Fibroblast of the conjunctiva (primary cell): ENCODE measurements at places on chromosomes 7 and 10.

- DNase-seq: no peak
Measured at GRCh38 chr10:117463545-117463920, 79.0 kb upstream of the EMX2 start.

DNA sequence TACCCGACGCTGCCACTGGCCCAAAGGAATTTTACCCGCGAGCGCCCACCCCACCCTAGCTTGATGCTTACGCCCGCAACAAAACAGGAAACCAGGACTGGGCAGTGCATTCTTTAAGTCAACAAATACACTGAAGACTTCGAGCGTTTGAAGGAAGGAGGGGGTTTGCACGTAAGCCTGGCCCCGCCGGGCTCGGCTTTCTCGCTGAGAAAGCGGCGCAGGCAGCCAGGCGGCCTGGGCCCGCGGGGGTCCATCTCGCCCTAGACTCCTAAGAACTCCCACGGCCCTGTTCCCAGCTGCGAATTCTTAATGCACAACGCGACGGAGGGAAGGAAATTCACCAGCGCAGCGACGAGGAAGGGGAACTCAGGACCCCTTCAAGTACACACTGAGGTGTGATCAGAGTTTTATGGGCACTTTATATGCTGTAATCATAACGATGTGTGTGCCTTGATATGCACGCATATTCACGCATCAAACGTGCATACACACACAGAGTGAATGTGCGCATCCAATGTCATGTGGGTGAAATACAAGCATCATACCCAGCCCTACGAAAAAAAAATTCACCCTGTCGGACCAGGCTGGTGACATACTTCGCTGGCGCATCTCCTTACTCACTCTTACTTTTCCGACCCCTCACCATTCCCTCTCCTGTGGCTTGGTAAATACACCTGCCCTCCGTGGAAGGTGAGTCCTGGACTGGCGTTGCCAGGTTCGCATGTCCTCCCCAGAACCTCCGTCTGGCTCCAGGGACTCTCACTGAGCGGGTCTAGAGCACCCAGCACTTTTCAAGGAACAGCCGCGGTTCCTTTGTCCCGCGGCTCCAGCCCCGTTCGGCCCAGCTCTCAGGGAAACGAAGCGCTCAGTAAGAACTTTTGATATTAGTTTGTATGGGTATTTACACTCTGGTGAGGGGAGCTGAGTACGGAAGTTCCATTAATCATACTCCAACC is 5.7 kb upstream of the HOXA13 start:
- DNase-seq: no peak

GRCh38 chr7:22871661-22872060 is 49.0 kb upstream of the TOMM7 start:
- no peak for DNase-seq

DNA sequence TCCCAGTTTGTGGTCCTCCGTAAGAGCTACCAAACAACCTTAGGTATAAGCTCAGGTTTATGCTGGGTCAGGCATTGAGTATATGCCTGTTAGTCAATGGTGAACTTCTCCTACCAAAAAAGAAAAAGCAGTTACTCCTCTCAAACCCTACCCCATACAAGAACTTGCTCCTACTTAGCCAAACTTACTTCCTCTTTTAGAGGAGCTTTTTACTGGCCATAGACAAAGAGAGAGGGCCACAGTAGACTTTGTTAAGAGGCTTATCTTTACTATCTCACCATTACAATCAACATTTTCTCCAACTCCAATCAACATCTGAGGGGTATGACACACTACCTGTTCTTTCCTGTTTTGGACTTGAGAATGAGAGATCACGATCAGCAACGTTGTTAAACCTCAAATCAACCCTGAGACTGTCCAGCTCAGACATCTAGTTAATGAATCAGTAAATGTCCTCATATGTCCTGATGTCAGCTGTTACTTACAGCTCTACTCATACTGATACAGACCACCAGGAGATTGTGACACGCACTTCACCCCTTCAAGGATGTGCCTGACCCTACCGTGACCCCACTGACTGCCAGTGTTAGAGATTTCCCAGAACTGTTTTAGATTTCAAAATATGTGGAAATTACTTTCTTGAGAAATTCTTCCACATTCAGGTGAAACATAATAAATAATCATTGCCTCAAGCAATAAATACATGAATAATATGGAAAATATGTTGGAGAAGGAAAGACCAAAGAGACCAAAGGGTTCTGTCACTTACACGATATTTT is 18.4 kb upstream of the CCDC71L start:
- no peak for DNase-seq
